ENCODE measurements at places on chromosomes 4 and X. TPM values are rescaled to one million over a fixed set of nuclear protein-coding genes. Genes with fewer than 3 reads are reported as not detected.

DNA sequence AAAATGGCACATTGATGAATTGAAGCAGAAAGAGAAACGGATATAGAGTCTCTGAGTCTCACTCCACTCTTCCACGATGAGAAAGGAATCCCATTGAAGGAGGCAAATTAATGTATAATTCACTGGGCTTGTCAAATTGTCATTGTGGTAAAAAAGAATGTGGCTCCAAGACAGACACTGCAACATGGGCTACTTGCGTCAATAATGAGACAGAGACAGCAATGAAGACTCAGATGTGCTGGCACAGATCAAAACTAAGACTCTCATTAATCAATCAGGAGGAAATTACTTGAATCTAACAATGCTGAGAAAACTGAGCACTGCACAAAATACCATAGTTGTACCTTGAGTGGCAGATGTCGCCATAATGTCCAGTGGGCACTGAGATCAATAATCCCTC lies 1485.5 kb downstream of the TECRL start:
- DNase-seq, result no peak
- H3K27me3 ChIP-seq, result no peaks in the 10 kb centered on the region
- no peaks in the 10 kb centered on the region for H3K36me3 ChIP-seq
- no peaks in the 10 kb centered on the region for H3K4me1 ChIP-seq

DNA sequence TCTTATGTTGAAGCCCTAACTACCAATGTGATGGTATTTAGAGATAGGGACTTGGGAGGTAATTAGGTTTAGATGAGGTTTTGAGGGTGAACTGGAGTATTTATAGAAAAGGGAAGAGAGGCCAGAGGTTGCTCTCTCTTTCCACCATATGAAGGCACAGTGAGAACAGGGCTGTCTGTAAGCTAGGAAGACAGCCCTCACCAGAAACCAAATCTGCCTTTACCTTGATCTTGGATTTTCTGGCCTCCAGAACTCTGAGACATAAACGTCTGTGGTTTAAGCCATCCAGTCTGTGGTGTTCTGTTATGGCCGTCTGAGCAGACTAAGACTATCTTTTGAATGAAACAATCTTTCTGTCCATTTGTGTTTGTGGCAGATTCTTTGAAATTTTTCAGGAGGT lies 223.7 kb downstream of the PDHA2 start:
- H3K36me3 ChIP-seq, result no peaks in the 10 kb centered on the region
- H3K4me3 ChIP-seq, result no peak overlapping the region
- DNase-seq, result no peak
- H3K4me1 ChIP-seq, result no peaks in the 10 kb centered on the region

DNA sequence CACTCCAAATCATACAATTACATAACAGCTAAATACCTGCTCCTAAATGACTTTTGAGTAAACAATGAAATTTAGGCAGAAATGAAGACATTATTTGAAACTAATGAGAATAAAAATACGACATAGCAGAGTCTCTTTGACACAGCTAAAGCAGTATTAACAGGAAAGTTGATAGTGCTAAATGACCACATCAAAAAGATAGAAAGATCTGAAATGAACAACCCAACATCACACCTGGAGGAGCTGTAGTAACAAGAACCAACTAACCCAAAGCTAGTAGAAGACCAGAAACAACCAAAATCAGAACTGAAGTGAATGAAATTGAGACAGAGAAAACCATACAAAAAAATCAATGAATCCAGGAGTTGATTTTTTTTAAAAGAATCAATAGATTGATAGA lies 257.8 kb downstream of the ARAP2 start:
- H3K27ac ChIP-seq, result no peak overlapping the region
- no peaks in the 10 kb centered on the region for H3K27me3 ChIP-seq
- no peaks in the 10 kb centered on the region for H3K4me1 ChIP-seq
- DNase-seq, result no peak
- H3K4me3 ChIP-seq, result no peak overlapping the region
- no peaks in the 10 kb centered on the region for H3K36me3 ChIP-seq

DNA sequence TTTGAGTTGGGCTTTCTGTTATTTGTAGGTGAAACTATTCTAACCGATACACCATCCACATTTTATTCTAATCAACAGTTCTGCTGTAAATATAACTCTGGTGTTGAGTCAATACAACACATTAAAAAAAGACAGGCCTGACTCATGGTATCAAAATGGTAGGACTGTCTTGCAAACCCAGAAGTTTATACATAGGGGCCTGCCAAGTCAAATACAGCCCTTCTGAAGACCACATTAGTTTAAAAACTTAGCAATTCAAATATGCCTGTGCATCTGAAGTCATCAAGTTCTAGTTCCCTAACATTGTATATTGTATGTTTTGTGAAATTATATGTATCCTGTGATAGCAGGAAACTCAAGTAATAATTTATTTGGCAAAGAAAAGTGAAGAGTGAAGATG lies 24.4 kb upstream of the PDE5A start:
- no peak overlapping the region for H3K27ac ChIP-seq
- H3K27me3 ChIP-seq, result no peaks in the 10 kb centered on the region
- peak; percentile 29 for DNase-seq
- H3K4me3 ChIP-seq, result no peak overlapping the region
- H3K4me1 ChIP-seq, result peaks cover 15% of the 10 kb centered on the region
- H3K36me3 ChIP-seq, result no peaks in the 10 kb centered on the region

- peak overlapping the region; percentile 47 for H3K27ac ChIP-seq
- peaks cover 5% of the 10 kb centered on the region for H3K27me3 ChIP-seq
- no peak overlapping the region for H3K4me3 ChIP-seq
- no peak for DNase-seq
- H3K36me3 ChIP-seq, result peaks cover 39% of the 10 kb centered on the region
Observed at GRCh38 chr4:2689825-2690700, 66.1 kb downstream of the TNIP2 start.

DNA sequence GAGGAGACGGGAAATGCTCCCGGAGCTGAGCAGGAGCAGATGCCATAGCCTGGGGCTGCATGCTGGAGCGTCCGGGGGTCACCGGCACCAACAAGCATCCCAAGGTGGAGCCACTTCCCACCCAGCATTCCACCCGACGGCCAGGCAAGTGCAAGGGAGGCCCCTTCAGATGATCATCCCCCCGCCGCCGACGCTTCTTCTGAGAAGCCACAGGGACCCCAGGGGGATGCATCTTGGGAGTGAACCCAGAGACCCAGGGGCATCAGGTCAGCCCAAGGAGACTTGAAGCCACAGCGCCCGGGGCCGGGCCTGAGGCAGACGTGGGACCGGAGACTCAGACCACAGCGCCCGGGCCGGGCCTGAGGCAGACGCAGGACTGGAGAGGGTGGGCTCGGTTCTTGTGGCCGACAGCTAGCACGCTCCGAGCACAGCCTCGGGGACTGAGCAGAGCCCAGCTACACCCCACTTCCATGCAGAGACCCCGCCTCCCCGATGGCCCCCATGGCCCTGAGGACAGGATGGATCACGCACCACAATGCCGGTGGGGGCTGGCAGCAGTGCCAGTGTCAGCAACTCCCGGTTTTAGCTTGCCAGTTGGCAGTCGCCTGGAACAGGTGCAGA lies 33.0 kb upstream of the CPLX1 start:
- no peak overlapping the region for H3K27ac ChIP-seq
- H3K27me3 ChIP-seq, result no peaks in the 10 kb centered on the region
- no peak overlapping the region for H3K4me3 ChIP-seq
- no peak for DNase-seq

COL4A5 gene
- total RNA-seq, result 6.3 TPM

GRCh38 chr4:19379191-19379708 lies 872.5 kb upstream of the SLIT2 start:
- H3K36me3 ChIP-seq, result peaks cover 13% of the 10 kb centered on the region
- H3K27ac ChIP-seq, result no peak overlapping the region
- H3K4me3 ChIP-seq, result no peak overlapping the region
- H3K4me1 ChIP-seq, result peaks cover 22% of the 10 kb centered on the region

DNA sequence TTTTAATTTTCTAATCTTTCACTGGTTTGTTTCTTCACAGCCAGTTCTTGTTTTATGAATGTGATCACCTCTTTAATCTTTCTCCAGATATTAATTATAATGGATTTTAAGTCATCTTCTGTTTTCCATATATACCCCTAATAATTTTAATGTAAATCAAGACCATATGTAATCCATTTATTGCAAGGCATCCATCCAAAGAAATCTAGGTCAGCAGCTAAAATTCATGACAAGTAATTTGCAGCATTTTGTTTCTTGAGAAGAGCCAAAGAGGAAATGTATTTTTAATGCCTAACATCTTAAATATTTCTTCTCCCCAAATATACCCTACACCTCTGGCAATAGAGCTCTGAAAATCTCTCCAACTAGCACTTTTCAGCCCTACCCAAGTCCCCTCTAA lies 81.1 kb downstream of the SUPT20HL2 start:
- H3K4me1 ChIP-seq, result peaks cover 24% of the 10 kb centered on the region
- H3K27ac ChIP-seq, result no peak overlapping the region
- DNase-seq, result no peak

GRCh38 chr4:7839856-7840255 lies 99.8 kb downstream of the AFAP1 start:
- peaks cover 74% of the 10 kb centered on the region for H3K36me3 ChIP-seq
- DNase-seq, result no peak
- peaks cover 2% of the 10 kb centered on the region for H3K27me3 ChIP-seq
- peak overlapping the region; percentile 10 for H3K4me3 ChIP-seq
- peaks cover 78% of the 10 kb centered on the region for H3K4me1 ChIP-seq
- peak overlapping the region; percentile 94 for H3K27ac ChIP-seq

GRCh38 chr4:104881136-104881886 lies 265.4 kb upstream of the TET2 start:
- H3K27ac ChIP-seq, result no peak overlapping the region
- no peaks in the 10 kb centered on the region for H3K36me3 ChIP-seq

- H3K27ac ChIP-seq, result no peak overlapping the region
- peaks cover 5% of the 10 kb centered on the region for H3K36me3 ChIP-seq
- no peak for DNase-seq
- no peaks in the 10 kb centered on the region for H3K27me3 ChIP-seq
Observed at GRCh38 chr4:164614999-164615398, 138.9 kb upstream of the SMIM31 start.

- no peak overlapping the region for H3K27ac ChIP-seq
- H3K36me3 ChIP-seq, result no peaks in the 10 kb centered on the region
- peaks cover 2% of the 10 kb centered on the region for H3K27me3 ChIP-seq
Observed at GRCh38 chr4:165556383-165556782, 177.6 kb downstream of the CPE start.

DNA sequence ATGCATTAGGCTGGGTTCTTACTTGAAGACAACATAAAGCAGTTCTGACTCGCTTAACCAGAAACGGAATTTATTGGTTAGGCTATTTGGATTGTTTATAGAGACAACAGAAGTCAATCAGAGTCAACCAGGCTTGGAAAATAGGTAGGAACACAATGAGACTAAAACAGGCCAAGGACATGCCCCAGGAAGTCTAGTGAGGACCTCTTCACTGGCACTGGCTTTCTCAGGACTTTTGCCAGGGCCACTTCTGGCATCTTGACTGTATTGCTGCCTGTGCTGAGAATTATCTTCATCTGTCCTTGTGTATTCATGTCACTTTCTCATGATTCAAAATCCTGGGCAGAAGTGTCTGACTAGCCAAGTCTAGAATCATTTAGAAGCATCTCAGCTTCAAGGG lies 19.6 kb downstream of the PGAM4 start:
- H3K27me3 ChIP-seq, result no peaks in the 10 kb centered on the region
- no peaks in the 10 kb centered on the region for H3K36me3 ChIP-seq
- H3K4me3 ChIP-seq, result no peak overlapping the region
- no peak overlapping the region for H3K27ac ChIP-seq

DNA sequence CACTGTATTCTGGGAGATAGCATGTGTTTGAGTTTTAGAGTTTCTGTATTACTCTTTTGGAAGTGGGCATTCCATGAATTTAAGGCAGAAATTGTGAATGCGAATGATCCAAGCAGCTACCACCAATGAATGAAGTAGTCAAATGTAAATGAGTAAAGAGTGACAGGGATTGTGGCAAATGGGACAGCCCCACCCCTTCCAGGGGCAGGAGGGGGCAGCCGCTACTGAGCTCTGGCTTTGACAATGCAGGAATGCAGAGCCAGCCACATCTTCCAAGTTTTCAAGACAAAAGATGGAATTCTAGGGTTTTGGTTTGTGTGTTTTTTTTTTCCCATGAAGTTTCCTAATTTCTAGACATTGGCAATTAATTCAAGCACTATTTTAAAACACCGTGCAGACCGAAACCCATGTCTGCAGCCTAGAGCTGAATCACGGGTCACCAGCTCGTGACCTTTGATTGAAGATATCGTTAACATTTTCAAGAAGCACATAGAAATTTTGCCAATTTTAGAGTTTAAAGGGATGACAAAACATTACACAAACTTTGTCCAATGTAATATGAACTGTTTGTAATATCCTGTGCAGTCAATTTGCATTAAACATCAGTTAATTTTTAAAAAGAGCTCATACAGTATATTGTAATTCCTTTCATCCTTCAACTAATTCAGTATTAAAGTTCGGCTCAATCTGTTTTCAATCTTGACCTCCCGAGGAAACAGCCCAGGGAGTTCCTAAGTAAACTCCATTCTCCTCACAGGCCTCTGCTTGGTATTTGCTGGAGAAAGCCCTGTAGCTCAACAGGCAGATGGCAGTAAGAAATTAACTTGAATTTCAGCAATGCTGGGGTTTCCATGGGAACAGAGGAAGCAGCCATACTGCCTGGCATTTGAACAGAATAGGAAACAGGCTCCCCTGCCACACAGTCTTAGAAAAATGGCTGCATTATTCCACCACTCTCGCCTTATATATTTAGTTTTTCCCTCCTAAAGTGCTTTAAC lies 83.4 kb downstream of the UCHL1 start:
- H3K27ac ChIP-seq, result peak overlapping the region; percentile 77
- no peaks in the 10 kb centered on the region for H3K36me3 ChIP-seq
- peak overlapping the region; percentile 64 for H3K4me3 ChIP-seq
- DNase-seq, result peak; percentile 71

CFAP299 gene
- 4.9 TPM for total RNA-seq

- peak overlapping the region; percentile 2 for H3K4me3 ChIP-seq
- H3K4me1 ChIP-seq, result peaks cover 35% of the 10 kb centered on the region
- H3K36me3 ChIP-seq, result no peaks in the 10 kb centered on the region
- DNase-seq, result no peak
Observed at GRCh38 chrX:134525086-134525792, 65.3 kb downstream of the HPRT1 start.

GRCh38 chr4:79620617-79621016 lies 212.6 kb upstream of the GK2 start:
- H3K4me1 ChIP-seq, result peaks cover 15% of the 10 kb centered on the region
- no peak for DNase-seq
- no peaks in the 10 kb centered on the region for H3K27me3 ChIP-seq
- no peaks in the 10 kb centered on the region for H3K36me3 ChIP-seq
- no peak overlapping the region for H3K27ac ChIP-seq

PRRG3 gene
- total RNA-seq, result not detected

DNA sequence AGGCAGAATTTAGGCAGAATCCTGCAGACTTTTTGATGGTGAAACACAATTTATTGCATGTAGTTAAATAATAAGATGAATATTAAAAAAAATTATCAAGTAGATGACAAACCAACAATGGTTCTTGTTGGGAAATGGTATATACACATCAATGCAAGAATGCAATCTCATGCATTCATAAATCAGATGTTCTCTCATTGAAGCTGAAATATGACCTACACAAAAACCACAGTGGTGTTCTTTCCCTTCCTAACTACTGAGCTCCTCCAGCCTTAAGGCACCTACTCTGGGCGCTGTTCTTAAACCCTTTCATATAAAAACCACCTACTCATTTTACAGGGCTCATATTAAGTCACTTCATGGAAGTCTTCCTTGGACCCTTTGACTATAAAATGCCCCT lies 64.1 kb downstream of the ANTXR2 start:
- DNase-seq, result no peak
- H3K36me3 ChIP-seq, result peaks cover 65% of the 10 kb centered on the region
- peak overlapping the region; percentile 57 for H3K27ac ChIP-seq
- no peak overlapping the region for H3K4me3 ChIP-seq

- no peak overlapping the region for H3K27ac ChIP-seq
- no peak for DNase-seq
- H3K36me3 ChIP-seq, result no peaks in the 10 kb centered on the region
- no peaks in the 10 kb centered on the region for H3K4me1 ChIP-seq
- no peak overlapping the region for H3K4me3 ChIP-seq
- no peaks in the 10 kb centered on the region for H3K27me3 ChIP-seq
Observed at GRCh38 chr4:174266416-174266815, 17.1 kb downstream of the FBXO8 start.

All from HFFc6 (cell line).